ENCODE measurements at places on chromosomes 12 and 14.

GRCh38 chr12:121069206-121069605 is 30.2 kb upstream of the OASL start:
- no peak for DNase-seq

- no peak for DNase-seq
These were observed 93.3 kb downstream of the MYRFL start for GRCh38 chr12:69918287-69918686.

- no peak for DNase-seq
These were observed 47.4 kb downstream of the ATF7 start for GRCh38 chr12:53578783-53579182.

DNA sequence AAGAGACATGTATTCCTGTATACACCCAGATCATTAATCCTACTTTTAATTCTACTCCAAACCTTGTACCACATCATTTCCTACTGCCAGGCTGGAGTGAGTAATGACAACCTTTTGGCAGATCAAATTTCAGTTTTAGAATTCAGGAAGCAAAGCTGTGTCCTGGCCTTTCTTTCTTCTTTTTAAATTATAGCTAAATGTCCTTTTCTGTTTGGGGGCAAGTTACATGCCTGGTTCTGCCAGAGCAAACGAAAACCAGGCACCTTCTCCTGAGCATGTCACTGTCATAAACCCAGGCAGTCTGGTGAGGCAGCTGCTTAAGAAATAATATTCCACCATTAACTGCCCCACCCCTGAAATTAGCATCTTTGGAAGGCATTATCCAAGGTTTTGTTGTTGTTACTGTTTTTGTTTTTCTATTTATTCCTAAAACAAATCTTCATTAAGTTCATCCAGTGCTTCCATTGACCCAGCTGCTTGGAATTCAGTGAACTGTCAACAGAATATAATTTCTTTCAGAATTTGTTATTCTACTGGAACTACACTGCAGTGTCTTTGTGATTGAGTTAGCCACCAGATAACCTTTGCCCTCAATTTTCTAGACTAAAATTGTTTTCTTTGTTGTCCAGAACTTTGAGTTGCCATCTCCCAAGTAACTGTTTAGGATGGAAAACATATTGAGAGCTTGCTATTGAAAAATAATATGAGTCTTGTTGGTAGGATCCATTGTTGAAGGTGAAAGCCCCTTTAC is 33.2 kb downstream of the SAMD4A start:
- no peak for DNase-seq

- DNase-seq: no peak
These were observed 47.9 kb downstream of the ASCL4 start for GRCh38 chr12:107822356-107822755.

- DNase-seq: no peak
These were observed 54.6 kb downstream of the ACTN1 start for GRCh38 chr14:68924186-68925158.

- no peak for DNase-seq
These were observed 20.2 kb upstream of the VASH1 start for GRCh38 chr14:76741074-76741473.

DNA sequence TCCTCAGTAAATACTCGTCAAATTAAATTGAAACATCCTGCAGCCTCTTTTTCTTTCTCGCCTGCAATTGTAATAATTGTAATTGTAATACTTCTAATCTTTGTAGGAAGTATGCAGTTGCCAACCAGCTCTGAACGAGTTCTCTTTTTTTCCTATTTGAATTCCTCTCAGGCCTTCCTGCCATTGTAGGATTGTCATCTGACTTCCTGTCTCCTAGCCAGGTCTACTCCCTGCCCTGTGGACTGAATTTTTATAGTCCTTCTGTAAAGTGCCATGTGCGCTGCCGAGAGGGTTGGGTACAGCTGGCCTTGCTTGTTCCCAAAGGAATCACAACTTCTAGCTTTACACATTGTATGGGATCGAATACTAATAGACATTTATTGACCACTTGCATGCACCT is 183.3 kb downstream of the SSPN start:
- no peak for DNase-seq

DNA sequence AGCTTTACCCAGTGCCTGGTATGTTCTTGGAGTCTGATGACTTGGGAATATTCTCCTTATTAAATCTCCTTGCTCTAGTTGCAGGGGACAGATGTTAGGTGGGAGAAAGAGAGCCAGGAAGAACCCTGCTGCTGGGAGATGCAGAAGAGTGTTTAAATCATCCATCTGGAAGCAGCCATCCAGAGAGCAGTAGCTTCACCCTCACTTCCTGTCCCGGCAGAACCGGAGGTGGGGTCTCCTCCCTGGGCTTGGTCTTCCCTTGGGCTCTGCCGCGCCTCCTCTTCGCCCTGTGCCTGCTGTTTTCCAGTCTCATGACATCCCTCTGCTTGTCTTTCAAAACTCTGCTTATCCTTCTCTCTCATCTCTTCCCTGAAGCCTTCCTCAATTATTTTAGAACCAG is 15.5 kb downstream of the B4GALNT3 start:
- no peak for DNase-seq

GRCh38 chr12:131335456-131335855 is 375.4 kb upstream of the SFSWAP start:
- no peak for DNase-seq

GRCh38 chr12:27504507-27504906 is 19.5 kb upstream of the PPFIBP1 start:
- no peak for DNase-seq

Data from smooth muscle cell of the brain vasculature (primary cell).